Regular cardiac myocyte (primary cell): ENCODE measurements at places on chromosomes 5 and 9. TPM values are rescaled to one million over a fixed set of nuclear protein-coding genes. Genes with fewer than 3 reads are reported as not detected.

Gene CCDC192
- not detected in 2 replicates for total RNA-seq

Gene PCDHB11
- total RNA-seq = 0.19 and 0.85 TPM in 2 replicates

Gene GNA14
- total RNA-seq = 4.0 and 11.8 TPM in 2 replicates

Gene RMRP
- total RNA-seq = 3,474 and 7,582 TPM in 2 replicates

Gene C5orf63
- 1.7 and 2.1 TPM in 2 replicates for total RNA-seq

Gene KIAA0825
- total RNA-seq = 3.3 and 5.1 TPM in 2 replicates

Gene SH3TC2
- 3.9 and 4.4 TPM in 2 replicates for total RNA-seq
